Kidney (tissue), 22 donors: ENCODE measurements at places on chromosomes 6 and 20.

DNA sequence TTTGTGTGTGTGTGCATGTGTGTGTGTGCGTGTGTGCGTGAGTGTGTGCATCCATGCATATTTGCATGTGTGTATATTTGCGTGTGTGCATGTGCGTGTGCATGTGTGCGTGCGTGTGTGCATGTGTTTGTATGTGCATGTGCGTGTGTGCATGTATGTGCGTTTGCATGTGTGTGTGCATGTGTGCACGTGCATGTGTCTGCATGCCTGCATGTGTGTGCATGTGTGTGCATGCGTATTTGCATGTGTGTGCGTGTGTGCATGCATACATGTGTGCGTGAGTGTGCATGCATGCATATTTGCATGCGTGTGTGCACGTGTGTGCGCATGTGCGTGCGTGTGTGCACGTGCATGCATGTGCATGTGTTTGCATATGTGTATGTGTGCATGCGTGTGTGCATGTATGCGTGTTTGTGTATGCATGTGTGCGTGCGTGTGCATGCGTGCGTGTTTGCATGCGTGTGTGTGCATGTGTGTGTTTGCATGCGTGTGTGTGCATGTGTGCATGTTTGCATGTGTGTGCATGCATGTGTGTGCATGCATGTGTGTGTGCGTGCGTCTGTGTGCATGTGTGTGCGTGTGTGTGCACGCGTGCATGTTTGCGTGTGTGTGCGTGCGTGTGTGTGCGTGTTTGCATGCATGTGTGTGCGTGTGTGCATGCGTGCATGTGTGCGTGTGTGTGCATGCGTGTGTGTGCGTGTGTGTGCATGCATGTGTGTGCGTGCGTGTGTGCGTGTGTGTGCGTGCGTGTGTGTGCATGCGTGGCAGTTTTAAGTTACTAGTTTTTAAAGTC is 57.7 kb upstream of the SMOC2 start:
- DNase-seq = no peak
- no peaks in the 10 kb centered on the region for H3K36me3 ChIP-seq
- H3K4me1 ChIP-seq = no peaks in the 10 kb centered on the region
- H3K27ac ChIP-seq = no peak overlapping the region
- H3K27me3 ChIP-seq = no peaks in the 10 kb centered on the region

DNA sequence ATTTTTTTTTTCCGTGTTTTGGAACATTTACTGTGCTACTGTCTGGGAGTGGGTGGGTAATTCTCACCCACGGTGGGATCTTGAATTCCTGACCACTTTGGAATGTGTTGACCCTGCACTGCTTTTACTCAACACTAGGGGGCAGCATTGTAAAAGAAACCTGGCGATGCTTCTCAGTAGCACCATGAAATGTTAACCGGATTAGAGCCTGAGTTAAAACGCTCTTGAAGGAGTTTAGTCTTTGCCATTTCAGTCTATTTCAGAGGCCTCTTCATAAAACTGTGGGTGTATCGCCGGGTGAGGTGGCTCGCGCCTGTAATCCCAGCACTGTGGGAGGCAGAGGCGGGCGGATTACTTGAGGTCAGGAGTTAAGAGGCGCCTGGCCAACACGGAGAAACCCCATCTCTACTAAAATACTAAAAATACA is 114.4 kb upstream of the PRND start:
- no peak overlapping the region for H3K27ac ChIP-seq
- no peaks in the 10 kb centered on the region for H3K36me3 ChIP-seq
- no peaks in the 10 kb centered on the region for H3K27me3 ChIP-seq
- no peaks in the 10 kb centered on the region for H3K4me1 ChIP-seq
- DNase-seq = no peak

DNA sequence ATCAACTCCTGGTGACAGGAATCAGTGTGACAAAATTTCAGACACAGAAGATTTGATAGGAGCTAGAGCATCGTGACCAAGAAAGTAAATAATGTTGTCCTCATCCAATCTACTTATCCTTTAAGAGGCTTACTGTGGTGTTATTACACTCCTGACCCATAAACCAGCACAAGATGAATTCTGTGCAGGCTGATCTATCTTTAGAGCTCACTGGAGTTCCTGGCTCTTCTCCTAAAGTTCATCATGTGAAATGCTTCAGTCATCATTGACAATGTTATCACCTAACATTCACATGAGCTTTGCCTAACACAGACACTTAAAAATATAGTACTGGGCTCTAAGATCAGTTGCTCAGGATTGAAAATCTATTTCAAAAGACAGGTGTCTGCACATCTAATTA is 271.0 kb upstream of the HSF2 start:
- no peaks in the 10 kb centered on the region for H3K27me3 ChIP-seq
- DNase-seq = no peak
- H3K27ac ChIP-seq = no peak overlapping the region
- H3K4me1 ChIP-seq = no peaks in the 10 kb centered on the region
- no peak overlapping the region for H3K4me3 ChIP-seq

DNA sequence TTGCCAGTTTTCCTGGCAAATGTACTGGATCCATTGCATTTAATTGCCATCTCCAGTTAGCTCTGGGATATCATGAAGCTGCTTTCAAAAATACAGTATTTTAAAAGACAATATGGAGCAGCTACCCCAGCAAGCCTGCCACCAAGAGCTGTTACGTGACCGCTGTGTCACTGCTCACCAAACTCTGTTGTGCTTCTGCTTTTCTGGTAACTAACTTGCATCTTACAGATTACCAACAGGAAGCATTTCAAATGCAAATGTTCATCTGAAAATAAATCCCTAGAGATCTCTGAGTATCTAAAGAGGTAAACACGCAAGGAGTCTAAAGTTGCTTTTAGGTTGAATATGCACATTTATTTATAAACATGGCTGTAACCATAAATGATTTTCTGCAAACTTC is 1008.3 kb downstream of the KIF16B start:
- H3K4me3 ChIP-seq = no peak overlapping the region
- no peak for DNase-seq
- H3K36me3 ChIP-seq = no peaks in the 10 kb centered on the region
- no peak overlapping the region for H3K27ac ChIP-seq
- H3K27me3 ChIP-seq = no peaks in the 10 kb centered on the region
- H3K4me1 ChIP-seq = no peaks in the 10 kb centered on the region

GRCh38 chr6:110882274-110882619 is 7.7 kb downstream of the AMD1 start:
- H3K36me3 ChIP-seq = no peaks in the 10 kb centered on the region
- no peak overlapping the region for H3K27ac ChIP-seq
- H3K4me3 ChIP-seq = no peak overlapping the region
- H3K4me1 ChIP-seq = peaks cover 5% of the 10 kb centered on the region
- no peak for DNase-seq
- no peaks in the 10 kb centered on the region for H3K27me3 ChIP-seq

GRCh38 chr6:5121479-5121878 is 36.3 kb downstream of the PPP1R3G start:
- no peaks in the 10 kb centered on the region for H3K36me3 ChIP-seq
- H3K4me3 ChIP-seq = no peak overlapping the region
- no peaks in the 10 kb centered on the region for H3K27me3 ChIP-seq
- H3K27ac ChIP-seq = no peak overlapping the region
- DNase-seq = no peak

DNA sequence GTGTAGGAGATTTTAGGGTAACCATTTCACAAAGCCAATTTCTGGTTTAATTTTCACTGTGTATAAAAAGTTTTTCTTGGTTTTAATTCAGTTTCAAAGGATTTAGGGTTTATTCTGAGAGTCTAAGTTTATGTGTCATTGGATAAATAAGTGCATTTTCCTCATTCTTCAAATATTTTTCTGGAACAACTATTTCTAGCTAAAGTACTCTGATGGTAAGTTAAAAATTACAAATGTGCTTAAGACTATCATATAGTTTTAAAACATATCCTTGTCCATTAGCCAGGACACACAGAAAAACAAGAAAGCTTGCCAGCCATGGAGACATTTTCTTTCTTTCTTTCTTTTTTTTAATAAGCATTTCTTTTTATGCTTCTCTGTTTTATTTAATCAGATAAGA is 333.0 kb downstream of the RFPL4B start:
- no peak overlapping the region for H3K4me3 ChIP-seq
- no peaks in the 10 kb centered on the region for H3K27me3 ChIP-seq
- no peak for DNase-seq

GRCh38 chr20:42366626-42367025 is 748.4 kb upstream of the CHD6 start:
- no peaks in the 10 kb centered on the region for H3K4me1 ChIP-seq
- no peak overlapping the region for H3K4me3 ChIP-seq
- no peaks in the 10 kb centered on the region for H3K27me3 ChIP-seq
- no peak for DNase-seq

- no peak for DNase-seq
- no peaks in the 10 kb centered on the region for H3K36me3 ChIP-seq
- H3K27me3 ChIP-seq = no peaks in the 10 kb centered on the region
- H3K4me3 ChIP-seq = no peak overlapping the region
- H3K4me1 ChIP-seq = peaks cover 15% of the 10 kb centered on the region
These were observed 50.7 kb downstream of the TGM2 start for GRCh38 chr20:38114353-38114791.

DNA sequence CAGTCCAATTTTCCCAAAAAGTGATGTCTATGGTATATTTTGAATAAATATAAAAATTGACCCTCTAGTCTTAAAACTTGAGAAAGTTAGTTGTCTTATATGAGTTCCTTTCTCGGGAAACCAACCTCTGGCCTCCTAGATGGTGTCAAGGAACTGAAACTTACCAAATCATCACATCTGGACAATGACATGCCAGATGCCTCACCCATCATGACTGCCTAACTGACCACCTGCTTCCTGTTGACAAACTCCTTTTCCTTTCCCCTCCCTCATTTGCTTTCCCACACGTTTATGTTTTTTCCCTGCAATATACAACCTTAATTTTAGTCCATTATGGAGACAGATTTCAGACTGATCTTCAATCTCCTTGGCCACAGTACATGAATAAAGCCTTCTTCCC is 731.0 kb downstream of the EPHA7 start:
- H3K27ac ChIP-seq = no peak overlapping the region
- H3K4me1 ChIP-seq = no peaks in the 10 kb centered on the region
- DNase-seq = no peak
- H3K4me3 ChIP-seq = no peak overlapping the region
- H3K36me3 ChIP-seq = no peaks in the 10 kb centered on the region
- H3K27me3 ChIP-seq = no peaks in the 10 kb centered on the region

GRCh38 chr6:2491137-2491536 is 245.7 kb upstream of the GMDS start:
- no peaks in the 10 kb centered on the region for H3K27me3 ChIP-seq
- H3K36me3 ChIP-seq = no peaks in the 10 kb centered on the region
- no peak overlapping the region for H3K27ac ChIP-seq
- no peak for DNase-seq

DNA sequence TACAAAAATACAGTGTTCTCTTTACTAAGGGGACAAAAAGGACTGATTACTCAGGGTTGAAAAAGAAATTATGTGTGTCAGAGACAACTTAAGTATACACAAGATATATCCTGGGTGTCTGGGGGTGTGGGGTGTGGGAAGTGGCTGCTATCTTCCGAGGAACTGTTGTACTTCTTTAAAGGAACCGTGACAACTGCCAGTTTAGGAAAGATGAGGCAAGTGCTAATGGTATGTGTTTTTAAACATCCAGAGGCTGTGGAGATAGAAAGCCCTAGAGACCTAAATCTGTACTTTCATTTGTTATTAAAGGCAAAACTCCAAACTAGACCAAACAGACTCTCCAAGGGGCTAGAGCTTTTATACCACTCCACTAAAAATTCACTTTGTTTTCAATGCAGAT is 95.6 kb downstream of the SNAP25 start:
- H3K4me1 ChIP-seq = no peaks in the 10 kb centered on the region
- H3K4me3 ChIP-seq = no peak overlapping the region
- H3K36me3 ChIP-seq = no peaks in the 10 kb centered on the region
- H3K27ac ChIP-seq = no peak overlapping the region
- no peak for DNase-seq
- H3K27me3 ChIP-seq = no peaks in the 10 kb centered on the region

GRCh38 chr20:45266977-45267376 is 12.6 kb upstream of the SLPI start:
- H3K4me1 ChIP-seq = peaks cover 5% of the 10 kb centered on the region
- no peak overlapping the region for H3K4me3 ChIP-seq
- no peak overlapping the region for H3K27ac ChIP-seq

DNA sequence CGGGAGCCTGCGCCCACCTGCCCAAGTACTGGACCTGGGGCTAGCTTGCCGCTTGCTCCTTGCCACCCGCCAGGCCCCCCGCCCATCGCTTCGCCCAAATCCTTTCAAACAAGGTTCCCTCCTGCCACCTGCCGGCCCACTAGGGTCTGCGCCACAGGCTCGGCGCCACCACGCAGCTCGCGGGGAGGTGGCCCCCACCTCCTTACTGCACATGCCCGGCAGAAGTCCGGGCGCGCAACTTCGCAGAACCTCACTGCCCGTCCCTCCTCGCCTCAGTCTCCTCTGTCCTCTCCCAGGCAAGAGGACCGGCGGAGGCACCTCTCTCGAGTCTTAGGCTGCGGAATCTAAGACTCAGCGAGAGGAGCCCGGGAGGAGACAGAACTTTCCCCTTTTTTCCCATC is 11.2 kb downstream of the GNAS-AS1 start:
- no peaks in the 10 kb centered on the region for H3K36me3 ChIP-seq
- peaks cover 3% of the 10 kb centered on the region for H3K4me1 ChIP-seq
- peaks cover 3% of the 10 kb centered on the region for H3K27me3 ChIP-seq

GRCh38 chr20:39775110-39775509 is 813.0 kb downstream of the DHX35 start:
- H3K36me3 ChIP-seq = no peaks in the 10 kb centered on the region
- no peak for DNase-seq
- peaks cover 6% of the 10 kb centered on the region for H3K4me1 ChIP-seq
- H3K27me3 ChIP-seq = no peaks in the 10 kb centered on the region
- no peak overlapping the region for H3K27ac ChIP-seq
- H3K4me3 ChIP-seq = no peak overlapping the region

DNA sequence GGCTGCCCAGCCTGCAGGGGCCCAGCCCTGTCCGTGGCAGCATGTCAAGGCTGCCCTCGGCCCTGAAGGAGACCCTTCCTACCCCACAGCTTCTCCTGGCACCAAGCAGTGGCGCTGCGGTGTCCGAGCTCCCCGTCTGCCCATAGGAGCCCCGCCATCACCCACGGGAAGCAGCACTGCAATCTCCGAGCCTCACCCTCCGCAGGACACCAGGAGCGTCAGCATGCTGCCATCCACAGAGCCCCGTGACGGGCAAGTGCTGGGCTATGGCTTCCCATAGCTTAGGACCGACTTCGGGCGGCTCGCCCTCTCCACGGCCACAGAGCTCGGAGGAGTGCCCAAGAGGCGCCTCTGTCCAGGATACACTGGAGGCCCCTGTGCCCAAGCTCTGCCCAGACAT is 25.1 kb downstream of the YTHDF1 start:
- no peak overlapping the region for H3K27ac ChIP-seq
- DNase-seq = no peak
- H3K4me1 ChIP-seq = no peaks in the 10 kb centered on the region
- no peak overlapping the region for H3K4me3 ChIP-seq

- no peaks in the 10 kb centered on the region for H3K27me3 ChIP-seq
- no peak overlapping the region for H3K4me3 ChIP-seq
- DNase-seq = peak; percentile 88
These were observed 838 bp downstream of the STMN3 start for GRCh38 chr20:63652192-63652980.

GRCh38 chr20:41054847-41055230 is 26.2 kb downstream of the TOP1 start:
- DNase-seq = no peak
- H3K27me3 ChIP-seq = no peaks in the 10 kb centered on the region
- no peak overlapping the region for H3K4me3 ChIP-seq
- H3K36me3 ChIP-seq = no peaks in the 10 kb centered on the region
- H3K27ac ChIP-seq = no peak overlapping the region
- peaks cover 28% of the 10 kb centered on the region for H3K4me1 ChIP-seq

GRCh38 chr6:37260444-37260843 is 2.5 kb upstream of the TMEM217 start:
- no peak overlapping the region for H3K4me3 ChIP-seq
- H3K4me1 ChIP-seq = peaks cover 5% of the 10 kb centered on the region
- no peaks in the 10 kb centered on the region for H3K27me3 ChIP-seq
- DNase-seq = no peak
- no peaks in the 10 kb centered on the region for H3K36me3 ChIP-seq
